ENCODE measurements at places on chromosomes 16 and 17.
A peak's percentile ranks its signal among the peaks of the same experiment; 100 is the strongest.

DNA sequence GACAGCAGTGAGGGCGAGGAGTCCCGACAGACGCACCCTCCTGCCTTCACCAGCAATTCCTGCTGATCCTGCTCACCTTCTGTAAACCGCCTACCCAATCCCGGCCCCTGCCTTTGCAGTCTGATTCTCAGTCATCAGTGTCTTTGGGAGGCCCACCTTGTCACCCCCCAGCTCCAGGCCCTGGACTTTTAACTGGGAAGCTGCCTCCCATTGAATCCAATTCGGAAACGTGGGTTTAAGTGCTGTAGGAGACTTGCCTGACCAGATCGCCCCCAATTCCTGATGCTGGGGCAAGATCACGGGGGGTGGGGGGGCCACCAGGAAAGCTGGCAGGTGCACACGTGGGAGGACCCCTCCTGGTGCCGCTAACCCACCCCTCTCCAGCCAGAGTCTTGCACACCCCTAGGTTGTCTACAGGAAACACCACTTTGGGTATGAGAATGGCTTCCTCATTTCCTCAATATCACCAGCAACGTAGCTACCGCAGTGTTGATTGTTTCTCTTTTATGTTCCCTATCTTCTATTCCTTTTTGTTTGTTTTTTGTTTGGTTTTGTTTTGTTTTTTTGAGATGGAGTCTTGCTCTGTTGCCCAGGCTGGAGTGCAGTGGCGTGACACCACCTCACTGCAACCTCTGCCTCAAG lies 46.6 kb upstream of the CMIP start:
- DNase-seq = no peak

DNA sequence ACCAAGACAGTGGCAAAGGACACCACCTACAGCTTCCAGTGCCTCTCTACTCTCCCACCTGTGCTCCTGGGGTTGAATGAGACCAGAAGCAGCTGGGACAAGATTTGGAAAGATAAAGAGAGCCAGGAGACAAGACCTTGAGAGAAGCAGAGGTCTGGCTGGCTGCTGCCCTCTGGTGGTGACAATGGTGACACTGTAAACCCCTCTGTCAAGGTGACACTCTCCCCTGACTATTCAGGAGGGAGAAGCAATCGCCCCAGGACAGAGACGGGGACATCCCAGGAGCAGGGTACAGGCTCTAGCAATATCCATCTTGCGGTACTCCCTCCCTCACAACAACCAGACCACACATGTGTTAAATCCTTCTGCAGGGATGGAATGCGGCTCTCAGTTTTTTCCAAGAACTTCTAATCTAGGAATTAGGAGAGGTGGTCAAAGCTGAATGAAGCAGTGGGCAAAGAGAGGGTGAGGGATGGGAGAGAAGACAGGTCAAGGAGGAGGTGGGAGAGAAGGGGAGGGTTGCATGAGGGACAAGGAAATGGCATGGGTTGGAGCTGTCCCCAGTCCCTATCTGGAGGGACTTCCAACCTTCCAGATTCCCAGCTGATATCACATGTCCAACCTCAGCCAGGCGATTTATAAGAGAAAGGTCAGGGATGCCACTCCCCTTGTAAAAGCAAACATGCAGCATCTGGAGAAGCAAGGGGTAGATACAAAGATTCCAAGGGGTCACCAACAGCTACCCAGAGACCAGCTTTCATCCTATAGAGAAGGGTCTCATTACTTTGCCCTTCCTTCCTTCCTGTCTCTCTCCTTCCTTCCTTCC lies 2.9 kb downstream of the PHOSPHO1 start:
- peak; percentile 89 for DNase-seq

DNA sequence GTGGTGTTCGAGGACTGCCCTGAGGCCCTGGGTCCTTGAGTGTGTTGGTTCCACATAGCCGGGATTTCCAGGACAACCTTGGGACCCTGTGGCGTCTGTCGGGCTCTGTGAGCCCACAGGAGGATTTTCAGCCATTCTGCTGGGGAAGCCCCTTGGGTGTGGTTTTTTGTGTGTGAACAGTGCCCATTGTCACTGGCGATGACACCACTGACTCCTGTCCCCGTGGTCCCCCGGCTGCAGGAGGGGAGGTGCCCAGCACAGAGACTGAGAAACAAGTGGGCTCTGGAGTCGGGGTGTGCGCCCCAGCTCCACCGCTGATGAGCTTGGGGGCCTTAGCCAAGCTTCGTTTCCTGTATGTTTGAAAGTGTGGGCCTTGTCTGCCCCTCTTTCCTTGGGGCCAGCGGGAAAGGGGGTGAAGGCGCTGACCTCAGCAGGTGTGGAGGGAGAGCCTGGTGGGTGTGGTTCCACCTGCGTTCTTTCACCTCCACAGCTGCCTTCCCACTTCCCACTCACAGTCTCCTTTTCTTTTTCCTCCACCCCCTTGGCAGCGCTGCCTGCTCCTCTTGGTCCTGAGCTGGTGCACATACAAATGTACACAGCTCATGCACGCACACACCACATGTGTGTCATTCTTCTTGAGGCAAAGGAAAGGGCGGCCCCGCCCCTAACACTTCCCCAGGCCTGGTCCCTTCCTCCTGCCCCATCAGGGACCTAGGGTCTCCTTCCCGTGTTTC lies 16.1 kb downstream of the MGRN1 start:
- DNase-seq = no peak

- no peak for DNase-seq
These were observed 1.6 kb upstream of the N4BP1 start for GRCh38 chr16:48611329-48612137.

GRCh38 chr16:82481455-82481854 lies 145.3 kb upstream of the CDH13 start:
- DNase-seq = no peak

DNA sequence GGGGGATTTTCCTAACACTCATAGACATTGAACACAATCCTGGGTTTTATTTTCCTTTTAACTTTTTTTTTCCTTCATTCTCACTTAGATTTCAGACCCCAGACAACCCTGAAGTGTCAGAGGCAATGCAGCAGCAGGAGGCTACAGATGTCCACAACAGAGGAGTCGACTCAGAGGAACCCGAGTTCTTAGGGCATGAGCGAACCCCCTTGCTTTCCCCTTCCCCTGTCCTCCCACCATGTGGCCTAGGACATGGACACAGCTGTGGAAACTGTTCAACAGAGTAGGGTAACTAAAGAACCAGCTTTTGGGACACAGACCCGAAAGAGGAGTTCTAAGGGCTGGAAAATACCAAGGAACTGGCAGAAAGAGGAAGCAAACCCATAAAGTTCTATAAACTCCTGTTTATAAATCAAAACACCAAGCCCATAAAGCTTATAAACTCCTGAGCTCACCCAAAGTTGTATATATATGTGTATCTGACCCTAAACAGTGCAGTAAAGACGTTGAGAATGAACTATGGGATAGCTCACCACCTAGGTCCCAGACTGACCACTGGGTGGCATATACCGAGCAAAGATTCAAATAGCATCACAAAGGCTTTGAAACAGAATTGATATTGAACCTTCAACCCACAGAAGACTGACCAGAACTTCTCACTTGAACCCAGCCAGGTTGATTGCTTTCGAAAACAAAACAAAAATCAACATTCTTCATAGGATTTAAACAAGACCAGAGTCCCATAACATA lies 33.9 kb downstream of the CMTM4 start:
- DNase-seq = peak; percentile 30

GRCh38 chr16:28126684-28127620 lies 63.4 kb upstream of the GSG1L start:
- DNase-seq = no peak

DNA sequence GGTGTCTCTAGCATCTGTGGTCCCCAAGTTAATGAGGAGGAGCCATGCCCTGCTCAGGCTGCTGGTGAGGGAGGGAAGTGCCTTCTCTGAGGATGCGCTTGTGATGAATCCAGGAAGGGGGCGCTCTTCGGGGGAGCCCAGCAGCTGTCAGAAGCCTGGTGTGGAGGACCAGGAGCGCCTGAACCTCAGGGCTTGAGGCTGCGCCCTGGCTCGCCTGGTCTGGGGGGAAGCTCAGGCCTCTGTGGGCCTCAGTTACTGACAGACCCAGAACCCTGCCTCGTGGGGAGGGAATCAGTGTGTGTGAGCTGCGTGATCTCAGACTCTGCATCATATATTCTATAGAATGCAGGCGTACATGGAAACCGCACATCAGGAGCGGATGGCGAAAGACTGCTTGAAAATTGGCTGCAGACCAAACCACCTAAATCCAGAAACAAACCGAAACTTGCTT lies 126.1 kb downstream of the SEC14L1 start:
- peak; percentile 34 for DNase-seq

DNA sequence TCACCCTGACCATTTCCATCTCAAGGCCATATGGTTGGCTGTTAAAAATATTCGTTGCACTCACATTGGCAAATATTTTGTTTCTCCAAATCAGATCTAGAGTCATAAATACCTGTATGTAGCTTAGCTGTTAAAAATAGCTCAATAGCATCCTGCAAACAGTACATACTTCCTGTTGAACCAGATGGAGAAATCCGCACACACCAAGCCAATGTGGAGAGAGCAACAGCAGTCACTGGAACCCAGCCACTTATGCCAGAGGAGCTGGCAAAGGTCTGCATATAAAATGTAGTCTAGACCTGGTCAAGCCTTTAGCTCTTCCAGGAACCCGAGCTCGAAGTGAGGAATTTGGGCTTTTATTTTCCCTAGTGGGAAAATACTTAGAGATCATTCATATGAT lies 146.4 kb upstream of the KCNJ16 start:
- no peak for DNase-seq

- no peak for DNase-seq
These were observed 50.8 kb downstream of the DNAH17 start for GRCh38 chr17:78526231-78527025.

DNA sequence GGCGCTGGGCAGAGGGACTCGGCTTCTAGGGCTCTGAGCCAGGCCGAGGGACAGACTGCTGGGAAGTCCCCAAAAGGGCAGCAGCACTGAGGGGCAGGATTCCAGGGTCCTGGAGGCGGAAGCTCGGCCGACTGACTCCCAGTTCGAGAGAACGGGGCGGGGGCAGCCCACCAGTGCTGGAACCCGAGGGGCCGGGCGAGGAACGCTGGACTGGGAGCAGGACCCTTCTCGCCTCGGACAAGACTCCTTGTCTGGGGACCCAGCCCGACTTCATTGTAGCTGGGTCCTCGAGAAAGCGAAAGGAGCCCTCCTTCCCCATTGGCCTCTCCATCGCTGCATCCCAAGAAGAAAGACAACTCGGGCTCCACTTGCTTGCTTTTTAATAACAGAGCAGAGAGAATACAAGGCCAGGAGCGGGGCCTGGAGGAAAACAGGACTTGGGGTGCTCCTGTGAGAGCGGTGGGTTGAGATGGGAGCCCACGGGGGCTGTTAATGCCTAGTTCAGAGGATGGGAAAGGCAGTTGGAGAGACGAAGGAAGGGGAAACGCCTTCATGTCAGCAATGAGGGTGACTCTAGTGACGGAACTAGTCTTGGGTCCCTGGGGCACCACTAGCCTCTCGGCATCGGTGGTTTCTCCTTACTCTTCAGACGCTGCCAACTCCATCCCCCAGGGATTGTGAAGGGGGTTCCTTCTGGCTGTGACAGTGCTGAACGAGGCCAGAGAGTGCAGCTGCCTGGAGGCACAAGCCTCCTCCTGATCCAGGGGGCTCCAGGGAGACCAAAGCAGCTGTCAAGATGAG lies 492 bp upstream of the CAMTA2 start:
- DNase-seq = no peak

DNA sequence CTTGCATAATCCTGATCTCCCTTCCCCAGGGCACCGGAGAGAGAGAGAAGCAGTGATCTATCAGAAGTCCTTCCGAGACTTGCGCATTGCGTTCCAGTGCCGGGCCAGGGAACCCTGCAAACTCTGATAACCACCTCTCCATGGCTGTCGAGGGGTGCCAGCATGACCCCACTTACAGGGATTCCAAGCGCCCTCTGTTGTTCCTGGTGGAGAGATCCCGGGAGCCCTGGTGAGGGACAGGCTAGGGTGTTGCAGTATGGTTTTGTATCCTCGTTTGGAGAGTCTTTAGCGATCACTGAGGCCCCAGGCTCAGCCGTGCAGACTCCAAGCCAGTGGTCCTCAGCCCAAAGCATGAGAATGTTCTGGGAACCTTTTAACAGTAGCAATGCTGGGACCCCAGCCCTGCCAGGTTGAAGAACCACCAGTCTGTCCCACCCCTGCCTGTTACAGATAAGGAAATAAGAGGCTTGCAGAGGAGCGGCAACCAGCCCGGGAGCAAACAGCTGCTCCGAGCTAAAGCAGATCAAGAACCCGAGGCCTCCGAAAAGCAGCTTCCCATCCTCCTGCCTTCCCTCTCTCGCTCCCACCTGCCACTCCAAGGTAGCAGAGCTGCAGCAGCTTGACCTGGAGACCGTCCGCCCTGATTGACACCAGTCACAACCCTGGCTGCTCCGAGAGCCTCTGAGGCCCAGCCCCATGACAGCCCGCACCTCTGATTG lies 150.3 kb upstream of the RPL38 start:
- no peak for DNase-seq

GRCh38 chr17:19298569-19299213 lies 61.5 kb downstream of the EPN2 start:
- DNase-seq = no peak

GRCh38 chr16:29977063-29977825 lies 3.6 kb downstream of the TAOK2 start:
- no peak for DNase-seq

GRCh38 chr17:82022310-82022980 lies at the start of gene CENPX:
CENPX (minus strand) TSS chr17:82022878; CDS start chr17:82022861, 17 bp downstream.
- DNase-seq = peak; percentile 70

DNA sequence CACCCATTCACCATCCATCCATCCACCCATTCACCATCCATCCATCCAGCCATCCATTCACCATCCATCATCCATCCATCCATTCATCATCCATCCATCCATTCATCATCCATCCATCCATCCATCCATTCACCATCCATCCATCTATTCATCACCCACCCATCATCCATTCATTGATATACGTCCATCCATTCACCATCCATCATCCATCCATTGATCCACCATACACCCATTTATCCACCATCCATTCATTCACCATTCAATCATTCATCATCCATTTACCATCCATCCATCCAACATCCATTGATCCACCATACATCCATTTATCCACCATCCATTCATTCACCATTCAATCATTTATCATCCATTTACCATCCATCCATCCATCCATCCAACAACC lies 111.7 kb downstream of the ABCC12 start:
- no peak for DNase-seq

- DNase-seq = no peak
These were observed 13.2 kb downstream of the B3GNT9 start for GRCh38 chr16:67137605-67138004.

GRCh38 chr17:55546481-55546880 lies 35.2 kb upstream of the SMIM36 start:
- DNase-seq = no peak

GRCh38 chr17:78372841-78373240 lies 5.6 kb upstream of the PGS1 start:
- DNase-seq = no peak

DNA sequence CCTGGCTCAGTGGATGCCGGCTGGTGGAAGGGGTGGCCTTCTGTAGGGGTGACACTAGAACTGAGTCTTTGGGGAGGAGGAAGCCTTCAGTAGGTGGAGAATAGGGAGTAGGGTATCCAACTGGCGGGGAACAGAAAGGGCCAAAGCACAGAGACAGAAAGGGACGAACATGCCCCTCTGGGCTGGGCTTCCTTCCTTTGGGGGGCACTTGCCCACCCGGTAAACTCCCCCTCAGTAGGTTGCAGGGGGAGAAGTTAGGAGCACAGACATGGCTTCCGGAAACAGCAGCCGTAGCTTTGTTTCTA lies 774 bp downstream of the ENGASE start:
- DNase-seq = no peak

- no peak for DNase-seq
These were observed 356.6 kb upstream of the XYLT1 start for GRCh38 chr16:17827313-17827712.

GRCh38 chr17:81900181-81900820 lies 1.7 kb upstream of the NPB start:
- no peak for DNase-seq

Measured in NCI-H526 (cell line).